ENCODE measurements at places on chromosomes 4 and X.

- no peak for DNase-seq
These were observed 38.1 kb downstream of the GAB1 start for GRCh38 chr4:143374771-143375170.

- no peak for DNase-seq
These were observed 37.2 kb upstream of the FAM9C start for GRCh38 chrX:13081395-13082205.

DNA sequence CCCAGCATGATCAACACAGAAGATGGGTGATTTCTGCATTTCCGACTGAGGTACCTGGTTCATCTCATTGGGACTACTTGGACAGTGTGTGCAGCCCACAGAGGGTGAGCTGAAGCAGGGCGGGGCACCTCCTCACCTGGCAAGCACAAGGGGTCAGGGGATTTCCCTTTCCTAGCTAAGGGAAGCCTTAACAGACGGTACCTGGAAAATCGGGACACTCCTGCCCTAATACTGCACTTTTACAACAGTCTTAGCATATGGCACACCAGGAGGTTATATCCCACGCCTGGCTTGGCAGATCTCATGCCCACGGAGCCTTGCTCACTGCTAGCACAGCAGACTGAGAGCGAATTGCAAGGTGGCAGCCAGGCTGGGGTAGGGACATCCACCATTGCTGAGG is 92.9 kb upstream of the GRID2 start:
- no peak for DNase-seq

DNA sequence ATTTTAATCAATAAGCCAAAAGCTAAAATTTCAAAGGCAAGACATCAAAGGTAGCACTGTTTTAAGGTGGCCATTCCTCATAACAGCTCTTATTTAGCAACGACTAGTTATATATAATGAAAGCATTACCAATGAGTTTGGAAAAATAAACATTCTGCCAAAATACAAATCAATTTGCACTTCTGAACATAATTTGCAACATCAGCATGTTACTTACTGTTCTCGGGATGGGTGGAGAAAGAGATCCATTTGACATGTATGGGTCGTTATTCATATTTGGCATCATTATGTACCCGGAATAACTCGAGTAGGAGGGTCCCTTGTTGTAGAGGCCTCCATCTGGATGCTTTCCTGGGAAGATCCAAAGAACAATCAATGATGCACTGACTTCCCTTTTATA is 5.4 kb downstream of the LEF1 start:
- DNase-seq = no peak

Measured in cardiac fibroblast (primary cell).